ENCODE measurements at places on chromosomes 5 and 9.

DNA sequence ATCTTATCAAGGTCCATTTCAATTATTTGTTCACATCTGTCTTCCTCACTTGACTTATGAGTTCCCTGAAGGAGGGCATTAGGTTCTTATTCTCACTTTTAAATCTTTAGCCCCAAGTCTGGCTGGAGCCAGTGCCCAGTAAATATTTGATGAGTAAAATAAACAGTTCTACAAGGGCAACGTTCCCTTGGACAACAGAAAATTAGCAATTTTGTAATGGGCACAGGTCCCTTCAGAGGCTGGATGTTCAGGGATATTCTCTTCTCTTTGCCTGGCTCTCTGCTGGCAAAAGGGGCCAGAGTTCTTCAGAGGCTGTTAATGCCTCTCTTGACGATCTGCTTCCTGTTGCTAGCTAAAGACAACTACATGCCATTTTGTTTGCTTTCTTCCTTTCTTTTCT lies 149.7 kb downstream of the SEMA6A start:
- no peak for DNase-seq

GRCh38 chr5:173498739-173499470 lies 117.5 kb downstream of the BOD1 start:
- no peak for DNase-seq

- no peak for DNase-seq
These were observed 53.6 kb upstream of the RANBP6 start for GRCh38 chr9:6068983-6069382.

DNA sequence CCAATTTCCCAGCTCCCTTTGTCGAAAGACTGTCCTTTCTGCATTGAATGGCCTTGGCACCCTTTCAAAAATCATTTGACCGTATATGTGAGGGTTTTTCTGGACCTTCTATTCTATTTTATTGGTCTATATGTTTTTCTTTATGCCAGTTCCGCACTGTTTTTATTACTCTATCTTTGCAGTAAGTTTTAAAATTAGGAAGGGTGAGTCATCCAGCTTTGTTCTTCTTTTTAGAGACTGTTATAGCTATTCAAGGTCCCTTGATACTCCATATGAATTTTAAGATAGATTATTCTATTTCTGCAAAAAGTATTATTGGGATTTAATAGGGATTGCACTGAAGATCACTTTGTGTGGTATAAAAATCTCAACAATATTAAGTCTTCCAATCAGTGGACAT lies 44.2 kb upstream of the STARD4 start:
- no peak for DNase-seq

DNA sequence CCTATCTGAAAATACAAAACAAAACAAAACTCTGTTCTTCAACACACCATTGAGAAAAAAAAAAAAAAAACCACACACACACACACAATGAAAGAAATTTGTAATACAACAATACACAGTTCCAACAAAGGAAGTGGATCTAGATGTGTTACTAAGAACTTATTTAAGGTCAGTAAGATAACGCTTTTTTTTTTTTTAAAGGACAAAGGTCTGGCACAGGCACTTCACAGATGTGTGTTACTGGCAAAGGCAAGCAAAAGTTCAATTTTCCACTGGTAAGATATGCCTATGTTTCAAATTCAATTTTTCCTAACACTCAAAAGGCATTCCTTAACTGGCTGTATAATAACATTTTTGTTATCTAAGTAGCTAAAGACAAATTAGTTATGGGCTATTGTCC lies 3.6 kb downstream of the RFK start:
- DNase-seq = no peak

DNA sequence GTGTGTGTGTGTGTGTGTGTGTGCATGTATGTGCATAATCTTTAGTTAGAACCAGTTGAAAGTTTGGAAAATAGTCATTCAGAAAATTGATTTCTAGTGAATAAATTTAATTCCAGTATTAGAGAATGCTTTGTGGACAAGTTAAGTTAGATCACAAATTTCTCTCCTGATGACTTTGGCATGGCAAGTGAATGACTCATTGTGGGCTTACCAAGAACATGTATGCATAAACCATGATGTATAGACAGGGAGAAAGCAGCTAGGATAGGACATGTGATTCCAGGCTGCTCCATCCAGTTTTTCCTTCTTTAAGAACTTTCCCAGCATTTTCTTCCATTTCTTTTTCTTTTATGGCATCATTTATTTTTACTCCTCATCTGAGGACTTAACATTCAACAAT lies 85.7 kb upstream of the SGCD start:
- DNase-seq = no peak
